Stomach (tissue), 19 donors: ENCODE measurements at places on chromosomes 4 and X. TPM values are rescaled to one million over a fixed set of nuclear protein-coding genes. Genes with fewer than 3 reads are reported as not detected.

DNA sequence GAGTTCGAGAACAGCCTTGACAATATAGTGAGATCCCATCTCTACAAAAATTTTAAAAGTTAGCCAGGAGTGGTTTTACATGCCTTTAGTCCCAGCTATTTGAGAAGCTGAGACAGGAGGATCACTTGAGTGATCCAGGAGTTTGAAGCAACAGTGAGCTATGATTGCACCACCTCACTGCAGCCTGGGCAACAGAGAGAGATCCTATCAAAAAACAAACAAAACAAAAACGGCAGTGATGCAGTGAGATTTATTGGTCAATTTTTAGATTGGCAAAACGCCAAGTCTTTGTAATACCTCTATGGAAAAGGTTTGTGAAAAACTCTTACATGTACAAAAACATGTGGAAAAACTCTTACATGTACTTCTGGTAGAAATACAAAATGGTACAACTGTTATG is 91.3 kb downstream of the PTPN13 start:
- DNase-seq: no peak

DNA sequence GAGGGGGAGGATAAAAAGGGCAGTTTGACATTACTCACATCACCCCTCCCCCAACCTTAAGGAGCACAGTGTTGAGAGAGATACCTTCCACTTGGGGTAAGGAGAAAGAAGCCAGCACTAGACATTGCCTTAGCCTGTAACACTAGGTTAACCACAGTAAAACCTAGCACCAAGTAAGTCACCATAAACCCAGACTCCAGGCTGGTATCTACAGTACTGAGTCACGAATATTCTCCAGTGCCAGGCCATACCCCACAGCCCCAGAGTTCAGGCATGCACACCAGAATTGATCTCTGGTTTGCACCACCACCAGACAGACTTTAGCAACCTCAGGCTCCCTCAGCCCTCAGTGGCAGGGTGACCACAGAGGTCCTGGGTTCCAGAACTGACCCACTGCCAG is 570.4 kb downstream of the PRR32 start:
- DNase-seq: no peak

GRCh38 chrX:7215842-7216241 is 67.9 kb upstream of the PUDP start:
- DNase-seq: no peak

- DNase-seq: peak; percentile 62
These were observed 113.0 kb upstream of the PRDX4 start for GRCh38 chrX:23554304-23554703.

GRCh38 chrX:149837167-149837566 is 43.8 kb upstream of the MAGEA8 start:
- DNase-seq: no peak

DNA sequence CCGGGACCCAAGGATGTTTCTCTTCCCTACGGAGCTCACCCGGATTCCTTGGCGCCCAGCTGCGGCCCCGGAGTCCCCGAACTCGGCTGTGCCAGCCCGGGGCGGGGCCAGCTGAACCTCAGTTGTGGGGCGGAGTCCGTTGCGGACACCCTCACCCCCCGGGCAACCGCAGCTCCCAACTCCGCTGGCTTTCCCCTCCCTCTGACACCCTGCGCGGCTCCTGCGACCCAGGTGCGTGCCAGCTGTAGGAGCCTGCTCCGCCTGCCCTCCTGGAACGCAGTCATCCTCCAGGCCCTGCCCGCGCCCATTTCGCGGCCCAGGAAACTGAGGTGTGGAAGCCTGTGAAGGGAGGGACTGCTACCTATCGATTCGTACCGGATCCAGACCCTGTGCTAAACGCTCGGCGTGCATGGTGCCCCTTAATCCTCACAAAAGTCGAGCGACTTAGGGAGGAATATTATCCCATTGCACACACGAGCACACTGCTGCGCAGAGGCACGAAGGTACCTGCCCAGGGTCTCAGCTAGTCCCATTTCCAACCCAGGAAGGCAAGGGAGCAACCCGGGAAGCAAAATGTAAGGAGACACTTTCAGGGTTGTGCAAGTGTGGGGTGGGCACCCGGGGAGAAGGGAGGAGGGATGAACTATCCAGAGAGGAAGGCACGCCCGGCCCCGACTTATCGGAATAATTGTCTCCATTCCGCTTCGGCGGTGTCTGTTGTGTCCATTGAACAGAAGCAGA is 12.3 kb downstream of the MSX1 start:
- DNase-seq: no peak

DNA sequence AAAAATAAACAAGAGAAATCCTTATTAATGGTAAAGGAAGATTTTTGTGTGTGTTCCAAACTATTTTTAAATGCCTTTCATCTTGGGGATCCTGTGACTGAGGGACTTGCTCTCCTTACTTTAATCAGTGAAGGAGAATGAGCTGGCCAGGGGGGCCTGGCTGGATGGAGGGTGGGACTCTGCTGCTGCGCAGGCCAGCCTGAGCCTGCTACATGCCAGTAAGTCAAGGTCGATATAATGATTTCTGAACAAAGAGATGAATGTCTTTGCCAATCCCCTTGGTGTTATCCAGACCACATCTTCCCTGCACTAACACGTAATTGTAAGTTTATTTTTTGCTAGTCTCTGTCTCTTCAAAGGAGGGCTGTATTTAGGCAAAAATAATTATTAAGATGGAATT is 1679.2 kb upstream of the TENM3 start:
- peak; percentile 7 for DNase-seq

DNA sequence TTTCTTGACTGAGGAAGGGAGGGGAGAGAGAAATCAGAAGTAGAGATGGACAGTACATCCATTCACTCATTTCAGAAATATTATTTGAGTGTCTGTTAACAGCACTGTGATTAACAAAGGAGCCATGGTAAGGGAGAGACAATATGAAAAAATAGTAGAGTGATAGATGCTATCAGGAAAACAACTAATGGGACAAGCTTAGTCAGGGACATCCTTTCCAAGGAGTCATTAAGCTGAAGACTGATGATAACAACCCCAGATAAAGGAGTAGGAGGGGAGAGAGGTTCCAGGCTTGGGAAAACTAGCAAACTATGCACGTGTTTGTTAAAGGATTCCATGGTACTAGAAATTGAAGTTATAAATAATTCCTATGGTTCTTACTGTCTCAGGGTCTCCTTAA is 122.2 kb downstream of the CBR4 start:
- no peak for DNase-seq

- no peak for DNase-seq
These were observed 74.9 kb downstream of the CLDN34 start for GRCh38 chrX:10042055-10042454.

DNA sequence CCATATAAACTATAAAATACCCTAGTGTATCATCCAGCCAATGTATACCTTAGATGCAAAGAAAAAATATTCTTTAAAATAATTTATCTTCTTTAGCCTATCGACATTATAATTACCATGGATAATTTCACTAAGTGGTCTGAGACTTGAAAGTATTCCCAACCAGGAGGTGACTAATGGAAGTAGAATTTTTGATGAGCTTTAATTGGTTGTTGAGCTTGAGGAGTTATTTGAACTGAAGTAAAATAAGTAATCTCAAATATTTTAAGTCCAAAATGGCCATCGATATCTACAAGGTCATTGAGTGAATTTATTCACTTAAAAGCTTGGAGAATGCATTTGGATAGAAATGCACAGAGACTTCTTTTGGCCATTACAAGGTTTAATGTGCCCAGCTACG is 436.2 kb downstream of the TLL1 start:
- DNase-seq: no peak

DNA sequence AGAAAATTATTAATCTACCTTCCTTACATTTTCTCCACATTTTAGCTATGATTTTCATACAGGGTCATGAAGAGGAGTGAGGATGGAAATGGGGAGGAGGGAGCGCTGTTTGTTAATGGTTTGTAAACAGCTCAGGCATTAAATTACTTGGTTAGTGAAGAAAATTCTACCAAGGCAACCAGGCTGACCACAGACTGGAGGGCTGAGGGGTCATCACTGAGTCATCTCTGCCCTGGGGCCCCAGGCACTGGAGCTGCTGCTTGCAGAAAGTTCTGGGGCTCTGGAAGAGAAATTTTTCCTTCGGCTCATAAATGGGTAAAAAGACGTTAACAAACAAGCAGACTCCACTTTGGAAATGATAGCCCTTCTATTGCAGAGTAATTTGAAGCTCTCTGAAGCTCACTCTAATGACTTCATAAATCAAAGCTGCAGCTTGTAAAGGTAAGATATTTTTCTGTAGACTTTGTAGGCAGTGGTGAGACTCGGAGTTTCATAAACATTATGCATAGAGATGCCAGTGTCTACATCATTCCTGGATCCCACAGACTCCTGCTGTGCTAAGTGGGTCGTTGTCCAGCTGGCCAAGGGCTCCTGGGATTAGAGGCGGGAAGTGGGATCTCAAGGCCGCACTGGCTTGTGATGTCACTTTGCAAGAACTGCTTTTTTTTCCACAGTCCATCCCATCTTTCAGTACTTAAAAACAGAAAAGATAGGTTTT is 159.6 kb downstream of the PTTG2 start:
- DNase-seq: peak; percentile 69

DNA sequence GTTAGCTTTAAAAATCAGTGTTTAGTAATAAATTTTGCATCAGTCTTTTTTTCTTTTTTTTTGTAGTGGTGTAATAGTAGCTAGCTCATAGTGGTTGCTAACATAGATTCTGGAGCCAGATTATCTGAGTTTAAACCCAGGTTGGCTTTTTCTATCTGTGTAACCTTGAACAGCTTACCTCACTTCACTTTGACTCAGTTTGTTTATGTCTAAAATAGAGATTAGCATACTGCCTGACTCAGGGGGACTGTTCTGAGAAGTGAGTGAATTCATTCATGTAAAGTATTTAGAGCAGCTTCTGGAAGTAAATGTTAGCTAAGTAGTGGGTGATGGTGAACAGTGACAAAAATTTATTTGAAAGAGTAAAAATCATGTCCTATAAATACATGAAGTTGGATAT is 32.9 kb downstream of the CPEB2 start:
- peak; percentile 14 for DNase-seq

- DNase-seq: peak; percentile 65
These were observed 1.6 kb upstream of the RBM46 start for GRCh38 chr4:154779362-154779947.

DNA sequence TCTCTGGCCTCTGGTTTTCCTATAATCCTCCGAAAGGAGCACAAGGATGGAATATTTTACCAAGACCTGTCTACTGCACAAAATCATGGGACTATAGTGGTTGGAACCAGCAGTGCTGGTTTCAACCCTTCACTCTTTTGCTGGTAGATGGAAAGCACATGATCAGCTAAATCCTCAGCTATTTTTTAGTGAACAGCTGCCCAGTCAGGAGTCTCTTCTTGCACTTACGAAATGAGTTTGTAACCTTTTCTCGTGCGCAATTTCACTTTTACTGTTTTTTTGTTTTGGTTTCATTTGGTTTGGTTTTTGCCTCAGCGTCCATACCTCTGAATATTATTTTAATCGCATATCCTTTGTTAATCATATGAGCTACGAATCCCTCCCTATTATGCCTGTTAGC is 418.5 kb upstream of the CPEB2 start:
- DNase-seq: no peak

DNA sequence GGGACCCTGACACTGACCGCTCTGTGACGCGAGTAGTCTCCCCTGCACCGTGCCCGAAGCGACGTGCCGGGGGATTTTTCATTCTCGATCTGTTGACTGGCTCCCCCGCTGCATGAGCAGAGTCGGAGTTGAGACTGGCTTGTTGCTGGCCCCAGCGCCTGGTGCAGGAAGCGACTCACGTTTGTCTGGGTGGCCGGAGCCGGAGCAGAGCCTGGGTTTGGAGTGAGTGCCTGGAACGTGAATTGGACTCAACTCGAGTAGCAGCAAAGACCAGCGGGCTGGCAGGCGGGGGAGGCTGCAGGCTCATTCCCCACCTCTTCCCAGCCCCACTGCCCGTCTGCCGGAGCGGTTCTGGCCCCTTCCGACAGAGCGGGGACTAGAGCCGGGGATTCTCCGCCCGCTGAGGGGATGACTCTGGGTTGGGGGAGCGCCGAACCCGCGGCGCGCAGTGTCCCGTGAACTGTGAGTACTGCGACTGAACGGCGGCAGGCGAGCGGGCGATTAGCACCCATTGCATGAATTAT is 554 bp downstream of the PCDH7 start:
- DNase-seq: no peak

GRCh38 chr4:93671093-93671492 is 157.5 kb upstream of the ATOH1 start:
- DNase-seq: no peak

- DNase-seq: no peak
These were observed 554.0 kb downstream of the ARAP2 start for GRCh38 chr4:35690271-35690670.

DNA sequence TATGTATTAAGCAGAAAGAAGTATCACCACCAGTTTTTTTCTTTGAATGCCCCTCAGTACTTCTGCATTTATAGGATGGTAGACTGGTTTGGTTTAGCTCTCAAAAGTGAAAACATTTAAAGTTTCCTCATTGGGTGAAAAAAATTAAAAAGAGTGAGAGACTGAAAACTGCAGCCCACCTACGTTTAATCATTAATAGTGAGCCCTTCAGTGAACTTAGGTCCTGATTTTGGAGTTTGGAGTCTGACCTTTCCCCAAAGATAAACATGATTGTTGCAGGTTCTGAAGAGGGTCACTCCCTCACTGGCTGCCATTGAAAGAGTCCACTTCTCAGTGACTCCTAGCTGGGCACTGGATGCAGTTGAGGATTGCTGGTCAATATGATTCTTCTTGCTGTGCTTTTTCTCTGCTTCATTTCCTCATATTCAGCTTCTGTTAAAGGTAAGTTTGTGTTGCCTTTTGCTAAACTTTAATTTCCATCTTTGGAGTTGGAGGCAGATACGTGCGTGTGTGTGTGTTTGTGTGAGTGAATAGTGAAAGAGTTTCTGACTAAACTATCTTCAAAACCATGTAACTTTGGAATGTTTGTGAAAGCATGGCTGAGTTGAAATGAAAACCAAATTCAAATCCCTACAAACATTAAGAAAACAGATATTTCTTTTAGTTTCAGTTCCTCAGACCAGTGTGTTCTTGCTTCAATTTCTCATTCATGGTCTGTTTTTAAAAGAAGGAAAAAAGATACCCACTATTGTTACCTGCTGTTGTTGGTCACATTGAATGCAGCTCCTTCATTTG is at the start of gene MTTP:
MTTP (plus strand) TSS at position 295 of the 795 bp plus-strand sequence; CDS start at position 381, 86 bp downstream.
- DNase-seq: no peak

DNA sequence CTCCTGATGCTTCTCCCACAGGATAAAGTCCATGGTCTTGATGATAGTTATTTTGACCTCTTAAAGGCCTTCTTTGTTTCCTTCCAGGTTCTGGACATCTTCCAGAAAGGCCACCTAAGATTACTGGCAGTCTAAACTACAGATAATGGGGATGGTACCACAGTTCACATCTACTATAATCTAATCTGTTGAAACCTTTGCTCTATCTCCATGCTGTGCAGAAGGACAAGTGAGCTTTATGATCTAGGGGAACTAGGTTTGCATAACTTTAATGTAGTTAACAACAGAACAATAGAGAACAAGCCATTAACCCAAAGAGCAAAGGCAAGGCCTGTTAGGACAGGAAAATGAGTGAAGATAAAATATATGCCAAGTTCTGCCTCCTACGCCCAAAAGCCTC is 103.9 kb upstream of the KLHL13 start:
- DNase-seq: no peak

Gene DTHD1
- total RNA-seq: not detected

Gene MOSPD2
- 7.6 TPM for total RNA-seq

Gene USP26
- total RNA-seq: not detected

Gene KLHL4
- total RNA-seq: not detected

Gene NHSL2
- total RNA-seq: 2.9 TPM

Gene PRRG3
- total RNA-seq: not detected

Gene MAGEC1
- not detected for total RNA-seq

Gene RWDD4
- 8.8 TPM for total RNA-seq
